ENCODE measurements at places on chromosomes 6 and 20. TPM values are rescaled to one million over a fixed set of nuclear protein-coding genes. Genes with fewer than 3 reads are reported as not detected.
A peak's percentile ranks its signal among the peaks of the same experiment; 100 is the strongest.

GRCh38 chr6:107539849-107540464, 50.0 kb downstream of the SOBP start:
- DNase-seq, result no peak

Gene RAET1L
- not detected for total RNA-seq

- no peak for DNase-seq
These were observed 506.7 kb downstream of the KIF16B start for GRCh38 chr20:16066571-16066970.

- DNase-seq, result peak; percentile 18
These were observed 6.5 kb upstream of the BTN3A2 start for GRCh38 chr6:26358511-26358981.

DNA sequence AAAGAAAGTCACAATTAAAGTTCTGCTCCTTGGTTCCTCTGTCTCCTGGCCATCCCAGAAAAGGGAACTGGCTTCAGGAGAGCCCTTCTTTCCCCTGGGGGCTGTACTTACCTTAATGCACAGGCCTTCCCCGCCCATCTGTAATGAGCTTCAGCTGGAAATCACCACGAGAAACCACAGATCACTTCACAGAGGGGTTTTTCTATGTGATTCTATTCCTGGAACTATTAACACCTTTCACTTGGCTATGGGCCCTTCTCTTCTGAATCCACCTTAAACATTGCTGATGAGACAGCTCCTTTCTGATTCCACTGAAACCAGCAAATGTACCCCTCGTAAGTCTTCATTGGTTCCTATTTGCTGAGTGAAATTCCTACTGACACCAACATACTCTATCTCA, 80.7 kb downstream of the FOXF2 start:
- peak; percentile 7 for DNase-seq

Gene C20orf204
- 2.8 TPM for total RNA-seq

GRCh38 chr20:49133571-49133970, 54.6 kb downstream of the STAU1 start:
- DNase-seq, result no peak

DNA sequence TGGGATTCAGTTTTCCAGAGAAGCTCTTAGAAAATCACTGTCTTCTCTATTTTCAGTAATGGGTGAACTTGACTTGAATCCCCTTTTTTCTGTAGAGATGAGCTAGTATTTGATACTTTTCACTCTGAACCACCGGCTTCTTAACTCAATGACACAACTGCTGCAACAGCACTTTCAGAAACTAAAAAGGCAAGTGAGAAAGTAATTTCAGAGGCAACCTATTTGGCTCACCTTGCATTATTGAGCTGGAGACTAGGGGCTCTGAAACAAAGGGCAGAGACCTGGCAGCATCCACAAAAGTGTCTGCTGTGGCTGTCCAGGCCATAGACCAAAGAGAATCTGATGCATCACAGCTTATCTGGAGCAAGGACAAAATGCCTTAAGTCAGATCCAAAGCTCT, 289.8 kb upstream of the IRAK1BP1 start:
- no peak for DNase-seq

DNA sequence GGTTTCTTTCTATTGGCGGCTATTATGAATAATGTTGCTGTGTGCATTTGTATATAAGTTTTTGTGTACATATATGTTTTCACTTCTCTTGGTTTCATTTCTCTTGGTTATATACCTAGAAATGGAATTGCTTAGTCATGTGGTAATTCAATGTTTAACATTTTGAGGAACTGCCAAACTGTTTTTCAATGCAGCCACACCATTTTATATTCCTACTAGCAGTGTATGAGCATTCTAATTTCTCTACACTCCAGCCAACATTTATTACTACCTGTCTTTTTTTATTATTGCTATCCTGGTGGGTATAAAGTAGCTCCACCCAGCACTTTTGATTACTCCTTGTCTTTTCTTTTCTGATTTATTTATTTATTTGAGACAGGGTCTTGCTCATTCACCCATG, 54.8 kb downstream of the PHACTR2 start:
- DNase-seq, result no peak

Gene SIM1
- not detected for total RNA-seq

DNA sequence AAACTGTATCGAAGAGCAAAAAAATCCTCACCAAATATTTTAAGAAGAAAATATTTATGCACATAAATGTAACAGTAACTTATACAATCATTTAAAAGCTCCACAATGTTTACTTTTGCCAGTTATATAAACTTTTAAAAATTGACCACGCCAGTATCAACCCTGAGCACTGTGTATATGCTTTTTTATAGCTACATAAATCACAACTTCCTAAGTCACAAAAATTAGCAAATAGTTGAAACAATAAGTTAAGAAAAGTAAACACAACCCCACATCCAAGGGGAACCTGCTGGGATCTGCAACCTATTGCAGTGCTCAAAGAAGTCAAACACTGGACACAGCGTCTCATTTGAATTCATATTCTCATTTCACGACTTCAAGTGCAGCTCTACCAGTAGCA, 89.8 kb upstream of the DST start:
- no peak for DNase-seq

DNA sequence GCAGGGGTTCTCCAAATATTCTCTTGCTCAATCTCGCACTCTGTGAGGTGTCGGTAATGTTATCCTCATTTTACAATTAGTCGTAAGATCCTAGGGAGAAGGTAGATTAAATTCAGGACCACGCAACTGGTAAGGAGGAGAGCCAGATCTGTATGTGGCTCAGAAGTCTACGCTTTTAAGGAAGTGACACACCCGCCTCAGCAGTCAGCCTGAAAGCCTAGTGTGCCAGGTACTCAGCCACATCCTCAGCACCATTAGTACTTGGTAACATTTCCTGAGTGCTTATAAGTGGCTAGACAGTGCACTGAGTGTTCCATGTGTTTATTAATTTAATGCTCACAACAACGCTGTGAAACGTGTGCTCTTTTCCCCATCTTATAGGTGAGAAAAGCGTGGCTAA, 63.7 kb downstream of the DHX35 start:
- peak; percentile 52 for DNase-seq

Gene TRIM15
- not detected for total RNA-seq

DNA sequence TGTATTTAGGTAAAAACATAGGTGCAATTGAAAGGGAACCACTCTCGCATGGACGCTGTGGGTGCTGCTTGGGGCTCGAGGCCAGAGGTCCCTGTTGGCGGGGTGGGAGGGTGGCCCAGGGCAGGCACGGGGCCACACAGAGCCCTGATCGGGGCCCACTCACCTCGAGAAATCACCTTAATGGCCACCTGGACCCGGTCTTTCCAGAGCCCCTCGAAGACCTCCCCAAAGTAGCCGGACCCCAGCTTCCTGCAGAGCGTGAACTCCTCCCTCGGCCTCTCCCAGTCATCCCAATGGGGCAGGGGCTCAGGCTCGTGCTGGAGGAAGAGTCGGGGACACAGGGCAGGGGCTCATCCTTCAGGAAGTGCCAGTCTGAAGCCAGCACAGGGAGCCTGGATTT, 3.8 kb downstream of the PTK6 start:
- DNase-seq, result no peak

Gene CYP39A1
- total RNA-seq, result not detected

DNA sequence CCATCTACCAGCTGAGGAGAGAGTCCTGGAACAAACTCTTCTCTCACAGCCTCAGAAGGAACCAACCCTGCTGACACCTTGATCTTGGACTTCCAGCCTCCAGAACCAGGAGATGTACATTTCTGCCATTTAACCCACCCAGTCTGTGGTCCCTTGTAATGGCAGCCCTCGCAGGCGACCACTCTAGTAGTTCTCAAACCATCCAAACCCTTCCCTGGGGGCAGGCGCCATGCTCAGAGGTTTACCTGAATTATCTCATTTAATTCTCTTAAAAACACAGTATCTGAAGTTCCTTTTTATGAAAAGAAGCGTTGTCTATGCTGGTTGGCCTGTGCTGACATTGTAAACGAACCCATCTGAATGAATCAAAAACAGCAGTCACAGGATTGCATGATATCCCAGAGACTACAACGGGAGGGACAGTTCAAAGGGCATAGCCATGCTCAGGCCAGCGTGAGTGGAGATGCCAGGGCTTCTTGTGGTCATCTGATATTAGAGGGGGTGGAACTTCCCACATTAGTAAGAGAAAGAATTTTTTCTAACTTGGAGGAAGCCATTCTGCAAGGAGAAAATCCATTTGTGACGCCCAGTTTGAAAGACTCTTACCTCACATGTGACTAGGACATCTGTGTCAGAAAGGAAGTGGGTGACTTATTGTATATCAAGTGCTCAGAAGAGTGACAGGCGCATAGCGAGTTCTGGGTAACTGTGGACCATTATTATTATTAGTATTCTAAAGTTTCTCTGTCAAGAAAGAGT, 17.2 kb upstream of the TAGAP start:
- DNase-seq, result peak; percentile 61

Gene ZSCAN31
- total RNA-seq, result 1.6 TPM

Gene LAMP5
- total RNA-seq, result not detected

GRCh38 chr20:14069796-14070195, 74.5 kb downstream of the MACROD2 start:
- DNase-seq, result no peak

GRCh38 chr6:382883-383810, 8.4 kb upstream of the IRF4 start:
- no peak for DNase-seq

Gene GRIK2
- not detected for total RNA-seq

Gene L3MBTL3
- total RNA-seq, result 14.9 TPM

GRCh38 chr6:26260725-26261490, 104.1 kb upstream of the BTN3A2 start:
- no peak for DNase-seq

DNA sequence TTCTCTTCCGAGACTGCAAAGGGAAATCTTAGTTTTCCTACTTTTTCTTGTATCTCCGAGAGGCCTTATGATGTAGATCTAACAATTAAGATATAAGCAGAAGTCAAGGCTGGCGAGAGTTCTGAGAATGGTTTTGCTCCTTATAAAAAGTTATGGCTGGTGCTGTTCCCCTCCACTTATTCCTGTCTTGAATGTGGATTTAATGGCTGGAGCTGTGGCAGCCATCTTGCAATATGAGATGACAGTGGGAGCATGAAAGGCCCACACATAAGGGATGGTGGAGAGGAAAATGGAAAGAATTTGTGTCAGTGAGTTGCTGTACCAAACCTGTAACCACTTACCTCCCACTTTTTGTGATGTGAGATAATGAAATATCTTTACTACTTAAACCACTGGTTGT, 124.6 kb upstream of the SLC22A23 start:
- no peak for DNase-seq

GRCh38 chr6:135851442-135852271, at the start of gene PDE7B:
PDE7B (plus strand) TSS chr6:135851701.
- DNase-seq, result peak; percentile 61

GRCh38 chr6:139540276-139540675, 165.8 kb upstream of the CITED2 start:
- peak; percentile 75 for DNase-seq

Gene BFSP1
- total RNA-seq, result 0.18 TPM

Gene STMND1
- not detected for total RNA-seq

DNA sequence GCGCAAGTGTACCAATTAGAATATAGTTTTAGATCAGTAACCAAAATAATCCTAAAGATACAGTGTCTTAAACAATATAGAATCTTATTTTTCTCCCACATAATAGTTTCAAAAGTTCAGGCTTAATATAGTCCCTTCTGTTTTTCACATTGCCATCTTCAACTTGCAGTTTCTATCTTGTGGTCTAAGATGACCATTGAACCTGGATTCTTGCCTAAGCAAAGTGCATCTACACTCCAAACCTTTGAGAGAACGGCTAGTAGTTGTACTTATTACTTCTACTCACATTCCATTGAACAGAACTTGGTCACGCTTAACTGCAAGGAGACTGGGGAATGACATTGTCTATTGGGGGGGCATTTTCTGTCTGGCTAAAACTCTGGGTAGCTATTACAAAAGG, 373.0 kb downstream of the LMBRD1 start:
- DNase-seq, result no peak
